ENCODE measurements at places on chromosomes 2 and 18.

DNA sequence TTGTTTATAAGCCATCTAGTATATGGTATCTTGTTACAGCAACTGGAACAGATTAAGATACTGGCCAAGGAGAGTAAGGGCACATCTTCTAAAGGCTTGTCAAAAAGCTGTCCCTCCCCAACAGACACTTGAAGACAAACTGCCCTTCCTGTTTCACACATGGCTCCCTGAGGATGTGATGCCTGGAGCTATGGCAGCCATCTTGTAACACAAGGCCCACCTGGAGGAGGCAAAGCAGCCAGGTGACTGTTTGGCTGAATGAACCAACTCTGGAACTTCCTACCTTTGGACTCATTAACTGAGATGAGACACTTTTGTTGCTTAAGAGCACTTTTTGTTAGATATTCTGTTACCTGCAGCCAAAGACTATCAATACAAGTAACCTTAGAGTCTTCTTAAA lies 54.4 kb downstream of the SNORC start:
- H3K36me3 ChIP-seq: no peaks in the 10 kb centered on the region
- peaks cover 7% of the 10 kb centered on the region for H3K4me1 ChIP-seq
- no peak for DNase-seq
- H3K4me3 ChIP-seq: no peak overlapping the region
- no peak overlapping the region for H3K27ac ChIP-seq

GRCh38 chr2:112661656-112662305 lies 16.0 kb downstream of the SLC20A1 start:
- H3K4me1 ChIP-seq: peaks cover 41% of the 10 kb centered on the region
- H3K36me3 ChIP-seq: peaks cover 52% of the 10 kb centered on the region
- no peak for DNase-seq
- no peak overlapping the region for H3K4me3 ChIP-seq
- H3K27me3 ChIP-seq: no peaks in the 10 kb centered on the region

DNA sequence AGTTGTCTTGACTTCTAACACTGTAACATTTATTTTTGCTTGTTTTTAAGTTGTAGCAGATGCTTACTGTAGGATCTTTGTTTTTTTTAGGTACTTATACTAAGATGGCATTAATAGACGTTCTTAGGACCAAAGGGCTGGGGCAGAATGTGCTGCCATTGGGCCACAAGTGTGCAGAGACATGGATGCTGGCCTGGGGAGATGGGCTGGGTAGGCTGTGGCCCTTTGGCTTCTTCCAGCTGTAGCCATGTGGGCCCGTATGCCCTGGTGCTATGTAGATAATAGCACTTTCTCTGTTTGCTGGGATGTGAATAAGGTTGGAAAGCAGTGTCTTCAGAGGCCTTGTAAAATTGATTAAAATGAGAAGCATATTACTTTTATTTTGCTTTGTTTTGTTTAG lies 18.8 kb downstream of the RAB31 start:
- no peaks in the 10 kb centered on the region for H3K36me3 ChIP-seq
- no peak overlapping the region for H3K27ac ChIP-seq
- H3K4me3 ChIP-seq: no peak overlapping the region
- H3K4me1 ChIP-seq: no peaks in the 10 kb centered on the region
- no peak for DNase-seq

- H3K27me3 ChIP-seq: no peaks in the 10 kb centered on the region
- DNase-seq: no peak
- no peaks in the 10 kb centered on the region for H3K4me1 ChIP-seq
- H3K4me3 ChIP-seq: no peak overlapping the region
Measured at GRCh38 chr2:14817848-14818247, 185.3 kb downstream of the LRATD1 start.

- peaks cover 8% of the 10 kb centered on the region for H3K27me3 ChIP-seq
- no peaks in the 10 kb centered on the region for H3K4me1 ChIP-seq
- H3K27ac ChIP-seq: no peak overlapping the region
- no peak for DNase-seq
- no peak overlapping the region for H3K4me3 ChIP-seq
Measured at GRCh38 chr18:54679318-54680149, 88.5 kb downstream of the DYNAP start.

DNA sequence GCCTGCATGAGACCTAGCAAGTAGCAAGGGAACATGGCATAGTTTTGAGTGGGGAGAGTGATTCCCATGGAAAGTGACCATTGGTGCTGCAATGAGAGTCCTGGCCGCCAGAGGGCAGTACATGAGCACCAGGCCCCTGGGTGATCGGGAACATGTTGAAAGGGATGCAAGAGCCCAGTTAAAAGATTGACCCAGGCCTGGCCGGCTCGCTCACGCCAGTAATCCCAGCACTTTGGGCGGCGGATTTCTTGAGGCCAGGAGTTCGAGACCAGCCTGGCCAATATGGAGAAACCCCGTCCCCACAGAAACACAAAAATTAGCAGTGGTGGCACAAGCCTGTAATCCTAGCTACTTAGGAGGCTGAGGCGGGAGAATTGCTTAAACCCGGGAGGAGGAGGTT lies 22.2 kb downstream of the FAP start:
- H3K4me1 ChIP-seq: no peaks in the 10 kb centered on the region
- peaks cover 22% of the 10 kb centered on the region for H3K27me3 ChIP-seq
- no peaks in the 10 kb centered on the region for H3K36me3 ChIP-seq
- no peak overlapping the region for H3K27ac ChIP-seq
- no peak overlapping the region for H3K4me3 ChIP-seq
- DNase-seq: peak; percentile 52

- no peaks in the 10 kb centered on the region for H3K27me3 ChIP-seq
- H3K27ac ChIP-seq: no peak overlapping the region
- H3K4me1 ChIP-seq: peaks cover 27% of the 10 kb centered on the region
- DNase-seq: peak; percentile 15
Measured at GRCh38 chr18:35588995-35589394, 7.5 kb downstream of the GALNT1 start.

GRCh38 chr2:3175568-3175955 lies 202.1 kb downstream of the EIPR1 start:
- H3K4me3 ChIP-seq: no peak overlapping the region
- no peak overlapping the region for H3K27ac ChIP-seq
- DNase-seq: no peak
- peaks cover 18% of the 10 kb centered on the region for H3K36me3 ChIP-seq
- H3K4me1 ChIP-seq: no peaks in the 10 kb centered on the region

DNA sequence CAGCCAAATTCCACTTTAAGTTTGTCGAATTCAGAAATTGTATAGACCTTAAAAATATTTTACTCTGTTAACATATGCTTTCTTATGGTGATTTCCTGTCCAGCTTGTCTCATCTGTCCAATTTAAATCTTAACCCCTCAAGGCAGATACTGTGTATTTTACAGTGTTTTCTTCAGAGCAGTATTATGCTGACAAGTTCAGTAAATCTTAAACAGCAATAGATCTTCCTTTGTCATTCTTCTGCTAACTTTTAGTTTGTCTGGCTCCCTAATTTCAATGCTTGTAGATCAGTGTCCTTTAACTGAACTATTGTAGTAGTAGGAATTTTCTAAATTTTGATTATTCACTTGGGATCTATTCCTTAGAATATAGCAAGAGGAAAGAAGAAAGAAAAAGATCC lies 52.8 kb upstream of the MEIS1 start:
- no peaks in the 10 kb centered on the region for H3K4me1 ChIP-seq
- peaks cover 5% of the 10 kb centered on the region for H3K27me3 ChIP-seq
- H3K4me3 ChIP-seq: no peak overlapping the region
- H3K36me3 ChIP-seq: no peaks in the 10 kb centered on the region

DNA sequence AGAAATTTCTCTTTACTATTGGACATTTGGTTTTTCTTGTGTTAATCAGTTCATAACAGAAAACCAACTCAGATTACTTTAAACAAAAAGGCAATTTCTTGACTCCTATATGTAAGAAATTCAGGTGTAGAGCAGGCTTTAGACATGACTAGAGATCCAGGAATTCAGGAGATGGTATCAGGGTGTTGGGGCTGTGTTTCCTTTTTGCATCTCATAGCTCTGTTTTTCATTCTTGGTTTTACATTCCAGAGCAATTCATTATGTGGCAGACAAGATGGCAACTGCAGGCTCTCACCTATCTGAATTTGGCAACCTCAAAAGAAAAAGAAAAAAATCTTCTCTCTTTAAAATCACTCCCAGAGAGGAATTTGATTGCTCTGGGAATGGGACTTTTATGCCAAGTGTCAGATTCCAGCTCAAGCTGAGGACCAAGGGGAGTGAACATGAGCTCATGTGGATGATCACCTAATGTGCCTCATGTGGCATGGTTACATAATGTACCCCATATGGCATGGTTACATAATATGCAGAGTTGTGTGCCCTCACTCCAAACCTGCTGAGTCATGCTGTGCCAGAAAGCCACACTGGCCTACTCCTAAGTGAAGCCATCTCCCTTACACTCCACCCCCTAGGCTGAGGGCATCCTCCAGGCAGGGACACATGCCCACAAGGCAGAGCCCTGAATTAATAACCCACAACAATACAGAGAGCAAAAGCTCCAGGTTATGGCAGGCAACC lies 282.7 kb downstream of the MBD2 start:
- no peak overlapping the region for H3K27ac ChIP-seq
- no peaks in the 10 kb centered on the region for H3K36me3 ChIP-seq
- DNase-seq: no peak
- H3K4me1 ChIP-seq: no peaks in the 10 kb centered on the region
- no peak overlapping the region for H3K4me3 ChIP-seq

GRCh38 chr2:133378928-133379549 lies 189.2 kb downstream of the NCKAP5 start:
- H3K27me3 ChIP-seq: peaks cover 3% of the 10 kb centered on the region
- DNase-seq: no peak
- no peak overlapping the region for H3K27ac ChIP-seq
- H3K36me3 ChIP-seq: no peaks in the 10 kb centered on the region
- no peak overlapping the region for H3K4me3 ChIP-seq

DNA sequence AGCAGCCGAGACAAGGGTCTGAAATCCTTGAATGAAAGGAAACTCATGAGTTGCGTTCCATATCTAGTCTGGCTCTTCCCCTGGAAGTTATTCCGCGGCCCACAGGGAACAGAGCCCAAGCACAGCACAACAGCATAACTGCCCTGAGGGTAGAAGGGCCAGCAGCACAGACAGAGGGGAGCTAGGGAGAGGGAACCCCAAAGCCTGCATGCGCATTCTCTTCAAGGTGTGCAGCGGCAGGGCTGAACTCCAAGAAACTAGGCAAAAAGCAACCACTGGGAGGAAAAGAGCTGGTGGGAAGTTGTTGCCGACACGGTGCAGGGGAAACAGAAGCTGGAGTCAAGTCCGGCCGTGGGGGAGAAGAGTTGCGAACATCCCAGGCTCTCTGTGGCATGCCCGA lies 11.8 kb downstream of the GPR148 start:
- no peak overlapping the region for H3K4me3 ChIP-seq
- no peaks in the 10 kb centered on the region for H3K36me3 ChIP-seq
- H3K4me1 ChIP-seq: no peaks in the 10 kb centered on the region
- H3K27me3 ChIP-seq: peaks cover 21% of the 10 kb centered on the region
- DNase-seq: no peak

DNA sequence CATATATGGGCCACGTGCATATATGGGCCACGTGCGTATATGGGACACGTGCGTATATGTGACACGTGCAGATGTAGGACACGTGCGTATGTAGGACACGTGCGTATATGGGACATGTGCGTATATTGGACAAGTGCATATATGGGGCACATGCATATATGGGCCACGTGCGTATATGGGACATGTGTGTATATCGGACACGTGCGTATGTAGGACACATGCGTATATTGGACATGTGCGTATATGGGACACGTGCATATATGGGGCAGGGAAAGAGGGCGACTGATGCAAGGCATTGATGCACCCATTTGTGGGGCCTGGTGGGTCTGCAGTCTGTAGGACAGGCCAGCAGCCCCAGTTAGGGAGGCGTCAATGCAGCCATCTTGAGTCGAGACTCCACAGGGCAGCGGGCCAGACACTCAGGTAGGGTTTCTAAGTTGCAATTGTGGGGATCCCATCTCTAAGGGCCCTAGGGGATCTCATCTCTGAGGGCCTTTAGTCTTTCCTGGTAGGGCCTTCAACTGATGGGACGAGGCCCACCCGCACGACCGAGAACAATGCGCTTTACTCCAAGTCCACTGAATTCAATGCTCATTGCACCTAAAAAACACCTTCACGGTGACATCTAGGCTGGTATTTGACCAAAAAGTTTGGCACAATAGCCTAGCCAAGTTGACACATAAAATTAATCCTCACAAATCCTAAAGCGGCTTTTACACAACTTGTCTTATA lies 92.3 kb upstream of the ZNF516 start:
- H3K27ac ChIP-seq: no peak overlapping the region
- H3K4me1 ChIP-seq: peaks cover 13% of the 10 kb centered on the region
- H3K36me3 ChIP-seq: no peaks in the 10 kb centered on the region
- no peak overlapping the region for H3K4me3 ChIP-seq
- H3K27me3 ChIP-seq: peaks cover 52% of the 10 kb centered on the region
- DNase-seq: no peak

GRCh38 chr18:48050176-48050575 lies 119.7 kb upstream of the SMAD2 start:
- H3K4me3 ChIP-seq: no peak overlapping the region
- H3K27ac ChIP-seq: no peak overlapping the region
- no peak for DNase-seq
- peaks cover 33% of the 10 kb centered on the region for H3K27me3 ChIP-seq
- H3K4me1 ChIP-seq: no peaks in the 10 kb centered on the region

- H3K36me3 ChIP-seq: no peaks in the 10 kb centered on the region
- no peak overlapping the region for H3K27ac ChIP-seq
- no peak overlapping the region for H3K4me3 ChIP-seq
Measured at GRCh38 chr2:237569041-237569440, 2.7 kb downstream of the PRLH start.

- no peaks in the 10 kb centered on the region for H3K4me1 ChIP-seq
- no peaks in the 10 kb centered on the region for H3K27me3 ChIP-seq
- no peak for DNase-seq
- no peak overlapping the region for H3K27ac ChIP-seq
Measured at GRCh38 chr2:151681051-151681450, 53.2 kb downstream of the NEB start.

- DNase-seq: peak; percentile 27
- peaks cover 22% of the 10 kb centered on the region for H3K4me1 ChIP-seq
- no peak overlapping the region for H3K27ac ChIP-seq
- peaks cover 82% of the 10 kb centered on the region for H3K27me3 ChIP-seq
Measured at GRCh38 chr2:221572821-221573429, 821 bp upstream of the EPHA4 start.

- H3K4me3 ChIP-seq: no peak overlapping the region
- H3K4me1 ChIP-seq: no peaks in the 10 kb centered on the region
- no peak for DNase-seq
- no peak overlapping the region for H3K27ac ChIP-seq
- no peaks in the 10 kb centered on the region for H3K27me3 ChIP-seq
Measured at GRCh38 chr18:27713738-27714095, 463.2 kb downstream of the CDH2 start.

- H3K4me3 ChIP-seq: no peak overlapping the region
- H3K36me3 ChIP-seq: no peaks in the 10 kb centered on the region
- DNase-seq: no peak
- peaks cover 2% of the 10 kb centered on the region for H3K27me3 ChIP-seq
- no peak overlapping the region for H3K27ac ChIP-seq
- H3K4me1 ChIP-seq: peaks cover 16% of the 10 kb centered on the region
Measured at GRCh38 chr2:37829616-37830395, 95.3 kb upstream of the RMDN2 start.

GRCh38 chr18:43601432-43601831 lies 324.1 kb upstream of the SYT4 start:
- H3K4me3 ChIP-seq: no peak overlapping the region
- H3K27me3 ChIP-seq: no peaks in the 10 kb centered on the region
- H3K36me3 ChIP-seq: no peaks in the 10 kb centered on the region
- H3K4me1 ChIP-seq: no peaks in the 10 kb centered on the region
- no peak overlapping the region for H3K27ac ChIP-seq

All from activated naive CD8-positive, alpha-beta T cell treated with anti-CD3 and anti-CD28 coated beads for 36 hours (primary cell).